OCI-LY7 (cell line): ENCODE measurements at places on chromosomes 6 and 20.

DNA sequence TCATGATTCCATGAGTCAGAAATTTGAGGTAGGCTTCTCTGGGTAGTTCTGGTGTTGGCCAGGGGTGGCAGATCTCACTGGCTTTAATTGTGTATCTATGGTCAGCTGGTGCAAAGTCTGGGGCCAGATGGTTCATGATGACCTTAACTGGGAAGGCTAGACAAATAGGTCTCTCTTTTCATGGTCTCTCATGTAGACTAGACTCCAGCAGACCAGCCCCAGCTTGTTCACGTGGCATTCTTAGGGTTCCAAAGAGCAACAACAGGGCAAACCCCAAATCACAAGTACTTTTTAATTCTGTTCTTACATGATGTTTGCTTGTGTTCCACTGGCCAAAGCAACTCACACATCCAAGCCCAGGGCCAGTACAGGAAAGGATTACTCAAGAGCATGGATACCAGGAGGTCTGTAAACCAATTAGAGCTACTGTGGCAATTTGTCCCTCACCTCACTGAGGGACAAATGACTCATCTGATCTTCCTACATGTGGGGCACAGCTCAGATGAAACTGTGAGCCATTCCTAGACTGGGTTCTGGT, 79.5 kb upstream of the PBOV1 start:
- DNase-seq, result no peak

GRCh38 chr6:97026298-97026697, 101.8 kb downstream of the KLHL32 start:
- DNase-seq, result no peak

GRCh38 chr6:106377061-106377540, 16.6 kb downstream of the CRYBG1 start:
- DNase-seq, result no peak

DNA sequence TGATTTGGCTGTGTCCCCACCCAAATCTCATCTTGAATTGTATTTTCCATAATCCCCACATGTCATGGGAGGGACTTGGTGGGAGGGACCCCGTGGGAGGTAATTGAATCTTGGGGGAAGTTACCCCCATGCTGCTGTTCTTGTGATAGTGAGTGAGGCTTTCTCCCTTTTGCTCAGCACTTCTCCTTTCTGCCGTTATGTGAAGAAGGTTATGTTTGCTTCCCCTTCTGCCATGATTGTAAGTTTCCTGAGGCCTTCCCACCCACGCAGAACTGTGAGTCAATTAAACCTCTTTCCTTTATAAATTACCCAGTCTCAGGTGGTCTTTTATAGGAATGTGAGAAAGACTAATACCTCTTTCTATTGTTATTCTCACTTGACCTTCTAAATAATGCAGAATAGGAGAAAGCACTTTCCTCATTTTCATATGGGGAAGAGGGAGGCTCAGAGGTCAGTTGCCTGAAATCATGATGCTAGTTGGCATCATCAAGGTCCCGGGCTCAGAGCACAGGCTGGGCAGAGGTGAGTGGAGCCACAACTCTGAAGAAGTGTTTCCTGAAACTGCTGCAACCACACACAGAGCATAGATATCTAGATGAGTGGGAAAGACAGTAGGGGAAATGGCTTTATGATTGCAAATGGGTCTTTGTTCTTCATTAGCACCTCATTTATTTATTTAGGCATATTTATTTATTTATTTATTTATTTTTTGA, 191.0 kb downstream of the QKI start:
- DNase-seq, result no peak

DNA sequence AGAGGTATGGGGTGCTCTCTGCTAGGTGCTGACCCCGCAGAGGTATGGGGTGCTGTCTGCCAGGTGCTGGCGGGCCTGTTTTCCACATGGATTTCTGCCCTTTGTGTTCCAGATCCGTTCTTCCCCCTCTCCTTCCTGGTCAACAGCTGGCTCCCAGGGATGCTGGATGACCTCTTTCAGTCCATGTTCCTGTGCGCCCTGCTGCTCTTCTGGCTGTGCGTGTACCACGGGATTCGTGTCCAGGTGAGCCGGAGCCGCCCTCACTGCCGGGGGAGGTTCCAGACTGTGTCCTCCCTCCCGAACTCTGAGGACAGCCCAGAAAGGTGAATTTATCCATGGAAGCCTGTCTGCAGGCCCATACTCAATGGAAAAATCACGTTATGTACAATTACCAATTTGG, 36.3 kb downstream of the DYNLT1 start:
- DNase-seq, result no peak

DNA sequence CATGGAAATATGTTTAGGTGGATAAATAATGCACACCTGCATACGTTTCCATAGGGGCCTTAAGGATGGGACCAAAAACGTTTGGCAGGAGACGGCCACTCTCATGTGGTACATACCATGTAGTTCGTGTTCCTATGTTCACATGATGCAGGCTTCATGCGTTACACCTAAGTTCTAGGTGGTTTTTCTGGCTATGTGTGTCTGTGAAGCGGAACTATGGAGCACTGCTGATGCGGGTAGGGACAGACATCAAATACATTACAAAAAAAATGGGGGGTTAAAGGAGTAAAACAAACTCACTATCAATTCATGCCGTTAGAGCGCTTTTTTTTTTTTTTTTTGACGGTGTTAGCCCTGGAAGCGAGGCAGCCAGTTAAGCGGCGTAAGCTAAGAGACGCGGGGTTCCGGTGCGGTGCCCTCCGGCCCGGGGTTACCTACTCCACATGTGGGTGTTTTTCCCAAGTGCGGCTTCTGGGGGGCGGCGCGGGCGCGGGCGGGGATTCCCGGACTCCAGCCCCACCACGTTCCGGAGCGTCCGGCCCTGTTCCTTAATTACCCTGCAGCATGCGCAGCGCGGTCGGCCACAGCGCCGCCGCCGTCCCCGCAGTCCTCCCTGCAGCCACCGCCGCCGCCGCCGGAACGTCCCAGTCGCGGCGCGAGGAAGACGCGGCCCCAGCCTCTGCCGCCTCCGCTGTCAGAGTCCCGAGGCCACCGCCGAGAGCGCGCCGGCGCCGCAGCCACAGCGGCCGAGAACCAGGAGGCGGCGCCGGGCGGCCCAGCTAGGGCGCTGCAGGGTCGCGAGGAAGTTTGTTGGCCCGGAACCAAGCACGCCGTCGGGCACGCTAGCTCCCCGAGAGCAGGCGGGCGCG, 648 bp downstream of the COL19A1 start:
- DNase-seq, result peak; percentile 79

DNA sequence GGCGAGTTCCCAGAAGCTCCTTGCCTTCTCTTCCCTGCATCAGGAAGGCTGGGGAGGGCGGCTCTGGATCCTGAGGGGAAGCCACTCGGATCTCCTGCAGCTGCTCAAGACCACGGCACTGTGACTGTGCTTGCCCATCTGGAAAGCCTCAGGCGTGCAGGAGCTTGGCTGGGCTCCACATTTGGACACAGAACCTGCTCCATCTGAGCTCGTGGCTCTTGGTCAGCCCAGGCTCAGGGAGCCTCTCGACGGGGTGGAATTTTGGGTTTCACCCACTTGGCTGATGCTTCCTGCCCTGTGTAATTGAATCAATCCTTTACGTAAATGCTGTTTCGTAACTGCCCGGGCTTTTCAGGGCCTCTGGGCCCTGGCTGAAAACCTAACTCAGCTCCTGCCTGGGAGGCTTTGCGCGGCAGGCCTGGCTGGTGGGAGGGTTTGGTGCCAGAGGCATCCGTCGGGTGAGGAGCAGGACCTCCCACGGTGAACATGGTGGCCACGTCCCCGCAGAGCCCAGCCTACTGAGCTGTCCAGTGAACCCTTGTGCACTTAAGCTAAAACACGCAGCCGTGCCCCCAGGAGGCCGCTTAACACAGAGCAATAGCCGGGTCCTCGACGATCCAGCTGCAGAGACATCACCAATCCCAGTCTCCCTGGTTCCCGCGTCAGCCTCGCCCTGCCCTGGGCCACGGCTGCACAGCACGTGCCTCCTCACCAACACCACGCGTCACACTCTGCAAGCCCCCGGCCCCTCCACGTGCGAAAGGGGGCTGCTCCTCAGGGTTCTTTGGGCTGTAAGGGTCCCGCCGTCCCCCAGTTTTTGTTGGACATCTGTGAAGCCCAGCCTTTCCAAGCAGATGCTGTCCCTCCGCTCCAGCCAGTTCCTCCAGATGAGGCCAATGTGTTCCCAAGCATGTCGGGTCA, 241.0 kb downstream of the DLL1 start:
- no peak for DNase-seq
